ENCODE measurements at places on chromosomes 1 and 21. TPM values are rescaled to one million over a fixed set of nuclear protein-coding genes. Genes with fewer than 3 reads are reported as not detected.

GRCh38 chr1:228378873-228379460, 27.7 kb downstream of the TRIM11 start:
- peak overlapping the region; percentile 80 for H3K27ac ChIP-seq
- DNase-seq, result no peak
- H3K36me3 ChIP-seq, result no peaks in the 10 kb centered on the region
- no peaks in the 10 kb centered on the region for H3K27me3 ChIP-seq

DNA sequence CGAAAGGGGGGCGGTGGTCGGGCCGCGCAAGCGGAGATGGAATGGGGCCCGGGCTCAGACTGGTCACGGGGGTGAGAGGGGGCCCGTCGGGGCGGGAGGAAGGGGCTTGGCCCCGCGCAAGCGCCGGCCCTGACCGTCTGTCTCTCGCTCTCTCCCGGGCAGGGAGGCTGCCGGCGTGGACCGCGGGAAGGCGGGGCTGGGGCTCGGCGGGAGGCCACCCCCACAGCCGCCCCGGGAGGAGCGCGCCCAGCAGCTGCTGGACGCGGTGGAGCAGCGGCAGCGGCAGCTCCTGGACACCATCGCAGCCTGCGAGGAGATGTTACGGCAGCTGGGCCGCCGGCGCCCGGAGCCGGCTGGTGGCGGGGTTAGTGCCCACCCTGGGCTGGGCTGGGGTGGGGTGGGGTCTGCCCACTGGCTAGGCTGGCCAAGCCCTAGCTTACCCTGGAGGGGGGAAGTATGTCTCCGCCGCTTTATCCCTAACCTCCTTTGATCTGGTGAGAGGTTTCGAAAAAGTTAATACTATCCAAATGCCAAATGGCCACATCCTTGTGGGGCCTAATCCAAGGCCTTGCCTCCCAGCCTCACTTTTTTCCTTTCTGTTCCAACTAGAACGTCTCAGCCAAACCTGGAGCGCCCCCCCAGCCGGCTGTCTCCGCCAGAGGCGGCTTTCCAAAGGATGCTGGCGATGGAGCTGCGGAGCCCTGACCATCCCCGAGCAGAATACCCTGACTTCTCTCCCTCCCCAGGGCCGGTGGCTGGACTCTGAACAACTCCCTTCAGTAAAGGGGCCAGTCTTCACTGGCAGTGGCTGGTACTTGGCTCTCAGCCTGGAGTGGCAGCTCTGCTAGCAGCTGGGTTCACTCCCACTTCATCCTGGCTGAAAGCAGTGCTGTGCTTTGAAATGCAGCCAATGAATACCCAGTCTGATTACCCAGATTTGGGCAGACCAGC, 636 bp upstream of the YRDC start:
- peak; percentile 92 for DNase-seq
- H3K36me3 ChIP-seq, result peaks cover 22% of the 10 kb centered on the region
- H3K27ac ChIP-seq, result peak overlapping the region; percentile 97
- H3K27me3 ChIP-seq, result no peaks in the 10 kb centered on the region
- H3K4me1 ChIP-seq, result peaks cover 58% of the 10 kb centered on the region

DNA sequence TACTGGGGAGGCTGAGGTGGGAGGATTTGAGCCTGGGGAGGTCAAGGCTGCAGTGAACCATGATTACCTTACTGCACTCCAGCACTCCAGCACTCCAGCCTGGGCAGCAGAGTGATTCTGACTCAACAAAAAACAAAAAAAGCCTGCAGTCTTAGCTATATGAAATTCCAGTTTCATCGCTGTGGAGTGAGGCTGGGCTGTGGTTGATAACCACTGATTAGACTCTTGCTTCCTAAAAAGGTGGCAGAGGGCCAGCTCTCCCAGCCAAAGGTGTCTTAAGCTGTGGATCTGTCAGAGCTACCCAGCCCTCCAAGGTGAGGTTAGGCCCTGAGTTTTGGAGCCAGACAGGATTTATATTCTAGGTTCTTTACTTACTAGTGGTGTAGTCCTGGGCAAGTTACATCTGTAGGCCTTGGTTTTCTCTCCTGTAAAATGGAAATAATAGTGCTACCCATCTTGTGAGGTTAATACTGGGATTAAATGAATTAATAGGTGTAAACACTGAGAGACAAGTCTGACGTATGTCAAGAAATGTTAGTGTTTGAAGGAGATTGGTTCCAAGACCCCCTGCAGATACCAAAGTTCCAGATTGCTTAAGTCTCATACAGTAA, 35.9 kb downstream of the TMCC2 start:
- no peak overlapping the region for H3K27ac ChIP-seq
- no peaks in the 10 kb centered on the region for H3K27me3 ChIP-seq
- H3K4me3 ChIP-seq, result no peak overlapping the region
- H3K36me3 ChIP-seq, result no peaks in the 10 kb centered on the region
- no peak for DNase-seq

The SPRR5 gene
- total RNA-seq, result not detected

Measured in esophagus muscularis mucosa (tissue), 4 donors.